ENCODE measurements at places on chromosomes 6 and 20.
A peak's percentile ranks its signal among the peaks of the same experiment; 100 is the strongest.

DNA sequence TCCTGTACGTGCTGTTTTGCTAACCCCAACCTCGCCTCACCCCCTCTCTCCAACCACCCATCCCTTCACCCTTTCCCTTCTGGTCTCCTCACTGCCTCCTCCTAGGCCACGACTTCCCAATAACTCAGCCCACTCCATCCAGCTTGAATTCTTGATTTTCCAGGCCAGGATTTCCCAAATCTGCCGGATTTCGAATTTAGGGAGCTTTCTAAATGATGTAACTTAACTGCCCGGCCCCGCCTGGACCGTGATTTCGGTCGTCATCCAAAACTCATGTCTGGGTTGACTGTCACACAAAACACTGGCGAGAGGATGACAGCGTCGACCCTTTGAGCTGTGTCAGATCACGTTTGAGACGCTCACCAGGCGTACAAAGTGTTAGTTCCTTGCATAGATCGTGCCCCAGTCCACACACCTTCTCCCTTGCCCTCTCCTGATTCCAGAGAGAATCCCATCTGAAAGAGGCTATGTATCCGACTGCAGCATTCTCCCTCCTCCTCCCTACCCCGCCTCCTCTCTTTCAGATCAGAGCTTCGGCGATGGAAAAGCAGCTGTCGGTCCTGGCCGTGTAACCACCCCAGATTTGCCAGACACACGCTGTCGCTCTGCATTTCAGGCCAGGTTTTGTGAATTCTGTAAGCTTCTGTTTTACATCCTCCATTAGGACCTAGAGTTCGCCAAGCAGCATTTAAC is 168.2 kb downstream of the GPX5 start:
- DNase-seq = no peak

- DNase-seq = no peak
Observed at GRCh38 chr20:47067776-47068175, 173.1 kb downstream of the EYA2 start.

DNA sequence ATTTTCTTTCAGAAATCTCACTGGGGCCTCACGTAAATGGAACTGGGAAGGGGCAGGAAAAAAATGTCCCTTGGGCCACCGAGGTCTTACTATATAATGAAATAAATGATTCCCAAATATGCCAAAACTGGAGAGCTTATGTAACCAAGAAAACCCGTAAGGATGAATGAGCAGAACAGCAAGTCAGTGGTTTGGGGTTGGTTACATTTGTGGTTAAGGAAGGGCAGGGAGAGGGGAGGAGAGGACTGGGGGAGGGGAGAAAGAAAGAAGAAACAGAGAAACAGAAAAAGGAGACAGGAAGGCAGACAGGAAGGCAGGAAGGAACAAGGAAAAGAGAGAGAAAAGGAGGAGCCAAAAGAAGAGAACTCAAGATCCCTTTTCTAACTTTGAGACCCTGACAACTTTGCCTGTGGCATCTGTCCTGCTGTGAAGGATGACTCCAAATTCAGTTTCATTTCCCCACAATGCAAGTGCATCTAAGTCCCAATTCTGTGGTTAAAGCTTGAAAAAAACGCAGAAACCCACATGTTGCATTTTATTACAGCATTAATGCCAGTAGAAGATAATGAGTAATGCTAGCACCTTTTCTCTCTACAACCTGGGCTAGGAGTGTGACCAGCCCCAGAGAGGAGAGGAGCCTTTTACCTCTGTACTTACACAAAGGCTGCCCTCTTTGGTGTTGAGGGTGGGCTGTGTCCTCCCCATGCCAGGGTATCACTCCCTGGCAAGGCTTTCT is 10.8 kb upstream of the ARMC2 start:
- DNase-seq = no peak

DNA sequence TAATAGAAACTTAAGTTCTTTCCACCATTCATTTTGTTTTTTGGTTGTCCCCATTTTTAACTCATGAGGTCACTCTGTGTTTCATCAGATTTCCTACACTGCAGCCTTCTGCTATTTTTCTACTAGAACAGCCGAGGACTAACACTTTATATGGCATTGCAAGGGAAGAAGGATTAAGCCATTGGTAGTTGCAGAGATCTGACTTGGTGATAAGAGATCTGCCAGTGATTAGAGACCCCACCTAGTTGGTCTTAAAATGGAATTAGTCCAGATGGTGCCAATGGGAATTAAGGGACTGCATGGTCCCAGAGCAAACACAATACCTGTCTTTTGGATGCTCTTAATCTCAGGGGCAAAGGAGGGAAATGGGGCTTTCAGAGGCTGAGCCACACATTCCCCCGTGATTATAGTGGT is 125.5 kb upstream of the TMEM170B start:
- no peak for DNase-seq

DNA sequence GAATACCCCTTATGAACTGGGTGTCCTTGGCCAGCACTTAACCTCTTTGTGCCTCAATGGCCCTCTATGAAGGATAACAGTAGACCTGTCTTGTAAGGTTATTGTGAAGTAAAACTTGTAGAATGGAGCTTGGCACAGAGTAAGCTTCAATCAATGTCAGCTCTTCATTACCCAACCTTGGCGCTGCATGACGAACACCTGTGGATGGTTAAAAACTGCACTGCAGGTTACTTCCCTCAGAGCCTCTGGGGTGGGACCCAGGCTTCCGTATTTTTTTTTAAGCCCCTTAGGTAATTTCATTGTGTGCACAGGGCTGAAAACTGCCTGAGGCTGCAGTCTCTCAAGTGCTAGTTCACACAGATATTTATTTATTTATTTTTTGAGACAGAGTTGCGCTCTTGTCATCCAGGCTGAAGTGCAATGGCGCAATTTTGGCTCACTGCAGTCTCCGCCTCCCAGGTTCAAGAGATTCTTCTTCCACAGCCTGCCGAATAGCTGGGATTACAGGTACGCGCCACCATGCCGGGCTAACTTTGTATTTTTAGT is 42.8 kb upstream of the SLC23A2 start:
- DNase-seq = no peak

- DNase-seq = no peak
Observed at GRCh38 chr6:90411292-90411781, 114.7 kb upstream of the BACH2 start.

- no peak for DNase-seq
Observed at GRCh38 chr20:21618759-21619416, 86.6 kb upstream of the PAX1 start.

- DNase-seq = no peak
Observed at GRCh38 chr6:168988801-168989200, 264.8 kb downstream of the THBS2 start.

DNA sequence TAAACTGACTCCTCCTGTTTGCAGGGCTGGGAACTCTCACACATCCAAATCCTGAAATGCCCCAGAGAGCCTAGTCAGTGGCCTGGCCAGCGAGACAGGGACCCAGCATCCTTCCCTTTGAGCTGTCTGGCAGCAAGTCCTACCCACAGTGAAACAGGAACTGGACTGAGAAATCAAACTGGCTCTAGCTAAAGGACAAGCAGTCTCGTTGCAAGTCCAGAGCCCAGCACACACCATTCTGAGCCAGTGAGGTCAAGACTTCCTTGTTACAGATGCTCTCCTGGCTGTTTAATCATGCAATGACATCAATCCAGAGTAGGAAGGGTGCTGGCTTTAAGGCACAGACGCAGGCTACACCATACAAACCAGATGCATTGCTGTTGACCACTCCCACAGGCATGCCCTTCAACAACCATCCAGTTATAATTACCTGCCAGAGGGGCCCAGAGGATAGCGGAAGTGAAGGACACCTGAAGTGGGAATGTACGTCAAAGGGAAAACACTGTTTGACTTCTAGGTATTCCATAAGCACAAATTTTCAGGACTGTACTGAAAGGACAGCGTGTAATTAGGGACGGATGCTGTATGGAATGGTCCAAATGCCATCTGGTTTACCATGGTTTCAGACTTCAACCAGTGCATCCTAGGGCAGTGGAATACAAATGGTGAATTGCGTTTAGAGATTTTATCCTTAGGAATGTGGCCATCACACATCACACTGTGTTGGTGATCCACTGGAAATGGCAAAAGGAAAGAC is 114.4 kb downstream of the SLC23A2 start:
- DNase-seq = no peak

- no peak for DNase-seq
Observed at GRCh38 chr6:123829302-123829953, 25.8 kb downstream of the NKAIN2 start.

DNA sequence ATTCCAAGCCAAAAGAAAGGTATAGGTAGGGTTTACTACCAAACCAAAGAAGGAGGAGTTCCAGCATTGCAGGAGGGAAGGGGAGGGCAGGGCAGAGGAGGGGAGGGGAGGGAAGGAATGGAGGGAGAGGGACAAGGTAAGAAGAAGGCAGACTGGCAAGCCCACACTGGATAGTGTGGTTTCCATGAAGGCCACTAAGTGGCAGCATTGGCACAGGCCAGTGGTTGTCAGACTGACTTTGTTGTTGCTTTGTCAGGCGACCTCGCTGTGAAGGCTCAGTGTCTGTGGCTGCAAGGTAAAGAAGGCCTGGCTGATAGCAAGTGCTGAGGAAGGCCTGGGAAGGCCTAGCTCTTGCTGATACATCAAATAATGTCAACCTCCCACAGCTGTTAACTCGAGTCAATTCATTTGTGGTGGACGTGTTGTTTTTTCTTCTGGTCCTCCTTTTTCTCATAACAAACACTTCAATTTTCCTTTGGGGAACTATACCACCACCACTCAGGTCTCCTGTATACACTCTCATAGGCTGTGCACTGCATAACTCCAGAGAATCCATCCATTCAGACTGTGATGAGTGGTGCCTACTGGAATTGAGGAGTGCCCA is 7.7 kb upstream of the ZNF334 start:
- DNase-seq = no peak

DNA sequence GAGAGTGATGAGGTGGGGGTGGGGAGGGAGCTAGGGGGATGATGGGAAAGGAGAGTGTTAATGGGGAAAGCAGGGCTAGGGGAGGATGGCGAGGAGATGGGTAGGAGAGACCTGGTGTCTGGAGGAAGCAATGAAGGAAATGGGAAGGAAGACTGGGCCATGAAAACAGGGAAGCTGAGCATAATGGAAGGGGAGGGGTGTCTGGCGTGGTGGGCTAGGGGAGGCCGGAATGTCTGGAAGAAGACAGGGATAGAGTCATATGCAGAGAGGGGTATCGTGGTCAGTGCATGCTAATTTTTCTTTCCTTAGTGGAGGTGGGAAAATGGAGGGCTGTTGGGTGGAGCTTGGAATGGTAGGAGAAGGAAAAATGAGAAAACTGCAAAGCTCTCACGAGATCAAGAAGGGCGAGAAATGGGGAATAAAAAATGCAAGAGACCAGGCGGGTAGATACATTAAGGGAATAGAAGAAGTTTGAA is 423 bp downstream of the KLHDC3 start:
- DNase-seq = no peak

GRCh38 chr6:35181933-35182612 is 31.7 kb upstream of the SCUBE3 start:
- DNase-seq = no peak

- no peak for DNase-seq
Observed at GRCh38 chr6:105400501-105400900, 2.4 kb downstream of the PREP start.

- DNase-seq = no peak
Observed at GRCh38 chr6:152135755-152136448, 328.4 kb downstream of the ESR1 start.

DNA sequence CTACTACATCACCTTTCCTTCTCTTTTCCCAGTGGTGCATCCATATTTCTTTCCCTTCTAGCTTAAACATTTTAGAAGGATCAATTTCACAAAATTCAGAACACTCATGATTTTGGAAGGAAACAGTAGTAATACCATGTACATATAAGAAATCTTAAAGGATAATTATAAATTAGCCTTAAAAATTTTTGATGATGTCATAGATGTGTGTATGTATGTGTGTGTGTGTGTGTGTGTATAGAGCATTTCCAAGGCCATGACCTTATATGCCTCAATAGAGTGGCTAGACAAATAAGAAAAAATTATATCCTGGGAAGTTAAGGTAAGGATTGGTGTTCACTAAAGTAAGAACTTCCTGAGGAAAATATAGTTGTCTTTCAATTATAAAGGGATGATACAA is 24.1 kb upstream of the HS3ST5 start:
- DNase-seq = no peak

DNA sequence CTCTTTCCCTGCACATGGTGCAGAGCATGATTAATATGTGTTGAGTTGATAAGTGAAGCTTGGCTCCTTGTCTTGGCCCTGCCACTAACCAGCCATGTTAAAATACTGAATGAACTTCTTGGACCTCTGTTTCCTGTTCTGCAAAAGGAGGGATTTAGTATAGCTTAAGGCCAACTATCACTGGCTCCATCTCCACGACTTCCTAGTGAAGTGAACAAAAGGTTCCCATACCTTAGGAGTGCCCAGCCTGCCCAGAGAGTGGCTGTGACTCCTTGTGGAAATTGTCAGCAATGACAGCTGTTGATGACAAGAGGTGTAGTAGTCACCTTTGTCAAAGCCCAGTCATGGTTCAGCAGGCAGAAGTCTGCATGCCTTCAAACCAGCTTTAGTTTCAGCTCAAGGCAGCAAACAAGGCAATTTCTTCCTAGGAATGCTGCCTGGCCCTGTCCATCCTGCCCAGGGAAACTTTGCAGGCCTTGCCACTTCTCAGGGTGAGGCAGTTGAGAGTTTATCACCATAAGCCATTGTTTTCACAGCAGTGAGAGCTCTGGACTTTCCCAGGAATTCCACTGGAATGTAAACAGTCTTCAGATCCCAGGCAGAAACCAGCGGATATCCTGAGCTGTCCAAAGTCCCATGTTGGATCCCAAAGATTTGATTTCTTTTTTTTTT is 169.7 kb upstream of the TNFAIP3 start:
- DNase-seq = no peak

DNA sequence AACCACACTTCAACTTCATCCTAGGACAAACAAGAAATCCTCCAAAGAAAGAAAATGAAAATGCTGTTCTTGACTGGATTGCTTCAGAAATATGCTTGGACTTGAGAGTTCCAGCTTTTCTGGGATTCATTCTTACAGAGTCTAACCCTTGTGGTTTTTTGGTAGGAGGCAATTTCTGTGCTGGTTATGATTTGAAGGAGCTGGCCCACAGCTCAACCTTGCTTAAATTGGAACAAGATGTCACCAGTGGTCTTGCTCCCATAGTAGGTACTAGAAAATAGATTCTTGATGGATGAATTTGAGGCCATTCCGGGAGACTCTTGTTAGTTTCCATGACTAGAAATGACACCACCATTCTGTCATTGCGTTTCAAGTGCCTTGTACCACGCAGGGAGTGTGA is 54.3 kb upstream of the BMP6 start:
- no peak for DNase-seq

- DNase-seq = no peak
Observed at GRCh38 chr20:38537176-38537575, 43.8 kb upstream of the ADIG start.

GRCh38 chr20:17771206-17772004 is 71.6 kb downstream of the BANF2 start:
- peak; percentile 21 for DNase-seq

GRCh38 chr6:74091136-74091793 is 395.3 kb downstream of the CD109 start:
- no peak for DNase-seq

All from NCI-H187 (cell line).